ENCODE measurements at places on chromosomes 5 and 9.
A peak's percentile ranks its signal among the peaks of the same experiment; 100 is the strongest.

DNA sequence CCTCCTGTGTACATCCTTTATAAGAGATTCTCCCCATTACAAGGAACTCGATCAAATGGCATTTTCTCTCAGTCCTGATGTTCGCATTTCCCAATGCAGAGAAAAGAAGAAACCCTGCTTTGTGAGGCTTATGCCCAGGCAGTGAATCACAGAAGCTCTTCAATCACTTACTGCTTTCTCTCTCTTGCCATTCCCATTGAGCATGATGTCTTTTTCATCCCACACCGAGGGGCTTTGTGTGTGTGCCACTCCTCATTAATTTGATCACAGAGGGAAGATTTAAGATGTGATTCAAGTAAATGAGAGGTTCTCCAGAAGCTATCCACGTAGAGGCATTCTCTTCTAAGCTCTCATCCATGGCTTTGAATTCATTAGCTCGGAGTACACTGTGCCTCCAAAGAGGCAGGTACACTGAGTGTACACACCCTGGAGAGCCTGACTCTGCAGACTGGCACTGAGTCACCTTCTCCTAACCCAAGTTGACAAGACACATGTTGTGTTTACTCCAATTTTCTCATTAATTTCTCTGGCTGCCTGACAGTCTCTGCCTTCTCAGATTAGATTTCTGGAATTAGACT lies 45.4 kb downstream of the MFAP3 start:
- no peak for DNase-seq

- no peak for DNase-seq
Observed at GRCh38 chr5:33423018-33423630, 17.6 kb upstream of the TARS1 start.

DNA sequence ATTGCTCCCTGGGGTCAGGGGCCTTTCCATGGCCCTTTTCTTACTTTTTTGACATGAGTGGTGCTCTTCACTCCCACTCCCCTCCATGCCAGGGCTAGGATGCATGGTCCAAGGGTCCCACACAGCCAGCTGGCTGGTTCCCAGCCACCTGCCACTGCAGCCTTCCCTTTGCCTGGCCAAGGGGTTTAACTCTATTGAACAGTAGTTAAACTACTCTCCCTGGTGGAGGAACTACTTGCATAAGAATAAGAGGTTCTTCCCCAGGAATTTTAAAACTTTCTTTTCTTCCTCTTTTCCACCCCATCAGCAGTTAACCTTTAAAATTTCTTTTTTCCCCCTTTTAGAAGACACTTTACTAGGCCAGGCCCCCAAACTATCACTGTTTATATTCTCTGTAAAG lies 1532.8 kb upstream of the ACO1 start:
- DNase-seq = no peak

DNA sequence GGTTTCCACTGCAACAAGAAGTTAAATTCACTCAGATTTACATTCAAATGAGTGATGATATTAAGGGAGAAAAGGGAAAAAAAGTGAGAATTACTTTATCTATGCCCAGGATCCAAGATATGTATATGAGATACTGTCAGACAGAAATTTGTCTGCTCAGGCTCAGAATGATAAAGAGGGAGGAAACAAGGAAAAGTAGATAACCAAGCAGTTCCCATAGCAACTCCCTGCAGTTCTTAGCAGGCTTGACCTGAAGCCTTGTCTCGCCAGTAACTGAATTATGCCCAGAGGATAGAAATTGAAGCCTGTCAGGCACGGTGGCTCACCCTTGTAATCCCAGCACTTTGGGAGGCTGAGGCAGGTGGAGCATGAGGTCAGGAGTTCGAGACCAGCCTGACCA lies 304.4 kb downstream of the TLE1 start:
- DNase-seq = no peak

DNA sequence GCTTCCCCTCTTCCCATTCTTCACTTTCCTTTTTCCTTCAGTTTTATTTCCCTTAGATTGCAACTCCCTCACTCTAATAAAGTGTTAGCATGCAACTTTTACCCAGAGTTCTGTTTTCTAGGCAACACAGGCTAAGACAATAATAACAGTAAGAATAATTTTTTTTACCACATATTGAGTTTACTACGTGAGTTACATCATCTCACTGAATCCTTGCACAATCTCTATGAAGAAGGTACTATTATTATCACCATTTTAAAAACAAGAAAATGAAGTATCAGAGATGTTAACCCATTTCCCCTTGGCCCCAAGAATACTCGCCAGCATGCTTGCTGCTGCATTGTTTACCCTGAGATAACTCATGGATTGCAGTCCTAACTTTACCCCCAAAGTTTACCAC lies 53.7 kb upstream of the SMIM32 start:
- DNase-seq = no peak

- no peak for DNase-seq
Observed at GRCh38 chr9:77750981-77751340, 102.8 kb upstream of the GNA14 start.

GRCh38 chr5:153520952-153521351 lies 30.5 kb downstream of the GRIA1 start:
- DNase-seq = no peak

DNA sequence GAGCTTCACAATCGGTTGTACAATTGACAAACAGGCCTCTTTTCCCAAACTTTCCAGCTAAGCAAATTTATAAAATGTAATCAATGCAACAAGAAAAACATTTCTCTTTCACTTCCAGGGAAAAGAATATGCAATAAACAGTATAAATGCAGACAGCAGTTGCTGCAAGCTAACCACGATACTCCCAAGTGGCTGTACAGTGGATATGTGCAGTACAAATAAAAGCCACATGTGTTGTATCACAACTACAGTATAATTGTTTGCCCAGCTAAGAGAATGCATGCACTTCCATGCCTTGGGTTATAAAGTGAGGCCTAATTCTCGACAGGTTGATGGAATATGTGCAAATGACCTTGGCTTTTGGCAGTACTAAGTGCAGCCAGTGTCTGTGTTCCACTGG lies 16.7 kb upstream of the PDCL start:
- DNase-seq = no peak

GRCh38 chr9:78676623-78677022 lies 379.7 kb downstream of the PSAT1 start:
- no peak for DNase-seq

DNA sequence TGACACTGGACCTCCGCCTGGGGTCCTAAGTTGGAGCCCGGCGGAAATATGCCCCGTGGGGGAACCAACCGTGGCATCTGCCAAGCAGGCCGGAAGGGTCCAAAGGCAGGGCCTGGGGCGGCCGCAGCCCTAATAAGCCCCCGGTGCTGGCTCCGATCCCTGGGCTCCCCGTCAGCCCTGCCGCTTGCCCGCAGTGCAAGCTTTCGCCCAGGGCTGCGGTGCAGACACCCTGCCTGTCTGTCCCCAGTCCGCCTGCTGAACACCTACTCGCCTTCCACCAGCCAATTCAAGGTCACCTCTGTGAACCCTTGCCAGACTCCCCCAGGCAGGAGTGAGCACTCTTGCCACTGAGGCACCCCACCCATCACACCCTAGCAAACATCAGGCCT lies 502 bp upstream of the PTGR1 start:
- DNase-seq = no peak

- no peak for DNase-seq
Observed at GRCh38 chr5:175745210-175745609, 87.3 kb downstream of the HRH2 start.

DNA sequence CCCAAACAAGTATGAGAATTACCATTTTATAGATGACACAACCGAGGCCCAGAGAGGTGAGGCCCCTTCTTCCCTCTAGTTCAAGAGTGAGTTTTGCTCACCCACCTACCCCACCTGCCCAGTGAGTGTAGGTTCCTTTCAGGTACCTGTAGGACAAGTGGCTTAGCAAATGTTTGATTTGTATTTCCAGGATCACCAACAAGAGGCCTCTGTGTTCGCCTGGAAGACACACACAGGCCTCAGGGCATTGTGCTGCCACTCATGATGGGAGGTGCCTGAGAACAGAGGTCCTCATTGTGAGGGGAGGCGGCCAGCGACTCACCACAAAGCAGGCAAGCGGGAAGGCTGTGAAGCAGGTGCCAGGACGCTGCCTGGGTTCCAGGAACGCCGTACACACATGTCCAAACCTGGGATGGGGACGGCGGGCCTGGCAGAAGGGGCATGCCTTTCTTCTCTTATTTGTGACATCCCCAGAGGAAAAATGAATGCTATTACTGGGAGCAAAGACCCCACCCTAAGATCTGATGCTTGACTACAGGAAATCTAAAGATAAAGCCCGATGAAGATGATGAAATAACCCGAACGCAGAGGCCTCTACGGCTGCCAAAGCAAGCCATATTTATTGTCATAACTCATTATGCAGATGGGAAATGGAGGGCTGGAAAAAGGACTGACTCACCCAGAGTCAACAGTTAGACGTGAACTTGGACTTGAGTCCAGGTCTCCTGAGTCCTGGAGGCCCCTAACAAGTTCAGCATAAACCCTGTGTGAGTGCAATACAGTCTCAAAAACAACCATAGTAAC lies 60.2 kb upstream of the SLC25A51 start:
- peak; percentile 91 for DNase-seq

DNA sequence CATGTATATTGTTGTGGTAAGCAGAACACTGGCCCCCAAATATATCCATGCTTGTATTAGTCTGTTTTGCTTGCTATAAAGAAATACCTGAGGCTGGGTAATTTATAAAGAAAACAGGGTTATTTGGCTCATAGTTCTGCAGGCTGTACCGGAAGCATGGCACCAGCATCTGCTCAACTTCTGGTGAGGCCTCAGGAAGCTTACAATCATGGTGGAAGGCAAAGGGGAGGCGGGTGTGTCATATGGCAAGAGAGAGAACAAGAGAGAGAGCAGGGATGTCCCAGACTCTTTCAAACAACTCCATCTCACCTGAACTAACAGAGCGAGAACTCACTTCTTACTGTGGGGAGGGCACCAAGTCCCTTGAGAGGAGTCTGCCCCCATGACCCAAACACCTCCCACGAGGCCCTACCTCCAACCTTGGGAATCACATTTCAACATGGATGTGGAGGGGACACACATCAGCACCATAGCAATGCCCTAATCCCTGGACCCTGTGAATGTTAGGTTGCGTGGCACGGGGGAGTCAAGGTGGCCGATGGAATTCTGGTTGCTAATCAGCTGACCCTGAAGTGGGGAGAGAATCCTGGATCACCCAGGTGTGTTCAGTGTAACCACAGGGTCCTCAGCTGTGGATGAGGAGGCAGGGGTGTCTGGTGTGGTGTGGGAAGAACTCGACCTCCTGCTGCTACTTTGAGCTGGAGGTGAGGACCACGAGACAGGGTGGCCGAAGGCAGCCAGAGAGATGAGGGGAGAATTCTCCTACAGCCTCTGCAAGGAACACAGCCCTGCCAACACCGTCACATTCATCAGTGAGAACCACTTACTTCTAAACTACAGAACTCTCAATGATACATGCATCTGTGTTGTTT lies 172.8 kb downstream of the AUH start:
- DNase-seq = peak; percentile 55

- DNase-seq = no peak
Observed at GRCh38 chr9:80561526-80561925, 989.8 kb downstream of the TLE4 start.

DNA sequence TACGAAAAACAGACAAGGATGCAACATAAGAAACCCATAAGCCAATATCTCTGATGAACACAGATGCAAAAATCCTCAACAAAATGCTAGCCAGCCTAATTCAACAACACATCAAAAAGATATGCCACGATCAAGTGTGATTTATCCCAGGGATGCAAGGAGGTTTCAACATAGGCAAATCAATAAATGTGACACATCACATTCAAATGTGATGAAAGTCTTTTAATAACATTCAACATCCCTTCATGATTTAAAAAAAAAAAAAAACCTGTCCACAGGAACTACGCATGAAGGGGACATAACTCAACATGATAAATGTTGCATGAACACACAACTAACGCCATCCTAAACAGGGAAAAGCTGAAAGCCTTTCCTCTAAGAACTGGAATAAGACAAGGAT lies 102.2 kb downstream of the PLPP1 start:
- DNase-seq = no peak

GRCh38 chr5:72943307-72943706 lies 12.5 kb upstream of the FCHO2 start:
- no peak for DNase-seq

- DNase-seq = no peak
Observed at GRCh38 chr9:4228606-4229005, 71.3 kb downstream of the GLIS3 start.

DNA sequence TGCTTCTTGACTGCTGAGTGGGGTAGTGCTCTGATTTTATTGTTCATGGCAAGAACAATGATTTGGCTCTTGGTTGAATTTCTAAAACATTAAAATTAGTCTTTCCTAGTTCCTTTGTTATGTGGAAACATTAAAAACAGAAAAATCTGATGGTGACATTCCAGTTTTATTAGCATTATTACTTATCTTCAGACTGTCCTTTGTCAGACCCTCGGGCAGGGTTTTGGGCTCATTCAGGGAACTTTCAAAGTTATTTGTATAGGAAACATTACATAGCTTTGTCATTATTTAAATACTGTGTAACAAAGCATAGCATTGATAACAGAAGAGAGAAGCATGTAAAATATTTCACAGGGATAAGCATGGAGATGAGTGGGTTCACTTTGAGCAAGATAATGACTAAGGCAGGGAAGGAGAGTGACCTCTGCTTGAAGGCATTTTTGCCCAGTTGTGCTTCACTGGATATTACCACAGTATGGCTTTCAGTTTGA lies 119.9 kb downstream of the KDM4C start:
- no peak for DNase-seq

- peak; percentile 97 for DNase-seq
Observed at GRCh38 chr5:149485655-149486615, 65.3 kb downstream of the CSNK1A1 start.

DNA sequence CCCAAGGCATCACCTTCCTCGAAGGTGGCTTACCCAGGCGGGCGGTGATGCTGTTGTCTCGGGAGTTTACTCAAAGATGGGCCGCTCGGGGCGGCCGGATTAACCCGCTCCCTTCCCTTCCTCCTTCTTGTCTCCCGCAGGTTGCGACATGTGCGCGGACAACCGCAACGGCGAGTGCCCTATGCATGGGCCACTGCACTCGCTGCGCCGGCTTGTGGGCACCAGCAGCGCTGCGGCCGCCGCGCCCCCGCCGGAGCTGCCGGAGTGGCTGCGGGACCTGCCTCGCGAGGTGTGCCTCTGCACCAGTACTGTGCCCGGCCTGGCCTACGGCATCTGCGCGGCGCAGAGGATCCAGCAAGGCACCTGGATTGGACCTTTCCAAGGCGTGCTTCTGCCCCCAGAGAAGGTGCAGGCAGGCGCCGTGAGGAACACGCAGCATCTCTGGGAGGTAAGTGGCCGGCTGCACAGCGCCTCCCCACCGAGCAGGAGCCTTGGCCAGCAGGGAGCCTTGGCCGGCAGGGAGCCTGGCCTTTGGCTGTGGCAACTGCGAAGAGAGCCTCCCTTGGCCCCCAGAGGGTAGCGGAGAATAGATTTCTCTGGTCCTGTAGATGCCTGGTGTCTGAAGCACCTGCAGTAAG lies 10.6 kb downstream of the PRDM6 start:
- DNase-seq = no peak

Measured in ascending aorta (tissue), 2 donors.